ENCODE measurements at places on chromosomes 1 and 21.

GRCh38 chr1:182192215-182192614, 130.7 kb upstream of the ZNF648 start:
- no peak for DNase-seq

DNA sequence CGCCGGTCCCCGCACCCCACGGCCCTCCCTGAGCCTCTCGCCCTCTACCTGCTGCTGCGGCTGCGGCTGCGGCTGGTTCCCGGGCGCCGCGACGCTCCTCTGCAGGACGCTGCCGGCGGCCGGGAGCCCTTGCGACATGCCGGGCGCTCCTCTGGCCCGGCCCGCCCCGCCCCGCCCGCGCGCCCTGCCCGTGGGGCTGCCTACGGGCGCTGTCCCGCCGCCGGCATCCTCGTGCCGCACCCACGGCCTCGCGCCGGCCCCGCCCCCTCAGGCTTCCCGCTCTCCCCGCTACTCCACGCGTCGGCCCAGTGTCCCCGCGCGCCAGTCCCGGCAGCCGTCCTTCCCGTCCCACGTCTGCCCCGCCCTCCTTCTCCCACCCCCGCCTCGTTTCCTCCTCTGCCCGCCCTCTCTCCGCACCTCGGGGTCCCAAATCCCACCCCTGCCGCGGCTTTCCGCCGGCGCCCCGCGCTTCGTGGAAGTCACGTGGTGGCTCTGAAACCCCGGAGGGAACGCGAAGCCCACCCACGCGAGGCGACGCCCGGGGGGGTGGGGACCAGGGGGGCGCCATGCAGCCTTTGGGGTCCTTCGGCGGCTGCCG, at the start of gene BATF3:
Gene BATF3 (minus strand): TSS at position 216 of the 598 bp plus-strand sequence. CDS start 78 bp downstream, at position 138.
- peak; percentile 20 for DNase-seq

DNA sequence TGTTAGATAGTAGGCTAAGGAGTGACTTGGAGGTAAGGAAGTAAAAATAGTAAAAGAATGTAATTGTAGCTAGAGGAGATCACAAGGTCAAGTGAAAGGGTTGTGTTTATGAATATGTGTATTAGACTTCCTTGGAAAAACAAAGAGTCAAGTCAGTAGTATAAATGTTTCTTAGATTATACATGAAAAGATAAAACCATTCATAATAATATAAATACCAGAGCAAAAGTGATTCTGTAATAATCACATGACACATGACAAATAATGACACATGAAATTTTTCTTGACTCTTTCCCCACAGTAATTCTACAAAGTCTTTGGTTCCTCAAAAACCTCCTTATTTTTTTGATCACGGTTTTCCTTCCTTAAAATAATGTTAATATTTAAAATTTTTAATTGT, 56.4 kb downstream of the IVNS1ABP start:
- no peak for DNase-seq

DNA sequence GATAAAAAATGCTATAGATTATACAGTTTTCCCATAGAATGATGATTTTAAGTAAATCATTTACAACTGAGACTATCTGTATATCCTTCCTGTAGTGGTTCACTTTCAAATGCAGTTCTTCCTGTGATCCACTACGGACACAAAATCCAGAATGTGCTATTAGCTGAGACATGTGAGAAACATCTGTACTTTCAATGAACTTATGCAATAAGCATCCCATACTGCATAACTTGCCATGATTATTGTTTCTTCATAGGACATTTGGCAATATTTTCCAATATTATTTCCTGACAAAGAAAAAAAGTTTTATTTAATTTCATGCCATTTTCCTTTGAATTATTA, 83.5 kb upstream of the PRDX6 start:
- DNase-seq = no peak

GRCh38 chr21:45999581-46000181, 18.1 kb downstream of the COL6A1 start:
- DNase-seq = no peak
